Pancreas (tissue), 10 donors: ENCODE measurements at places on chromosomes 12 and 14. TPM values are rescaled to one million over a fixed set of nuclear protein-coding genes. Genes with fewer than 3 reads are reported as not detected.

GRCh38 chr12:31218203-31219025, 107.5 kb downstream of the SINHCAF start:
- peak; percentile 16 for DNase-seq
- H3K36me3 ChIP-seq: no peaks in the 10 kb centered on the region
- no peak overlapping the region for H3K27ac ChIP-seq
- no peak overlapping the region for H3K4me3 ChIP-seq
- no peaks in the 10 kb centered on the region for H3K4me1 ChIP-seq

DNA sequence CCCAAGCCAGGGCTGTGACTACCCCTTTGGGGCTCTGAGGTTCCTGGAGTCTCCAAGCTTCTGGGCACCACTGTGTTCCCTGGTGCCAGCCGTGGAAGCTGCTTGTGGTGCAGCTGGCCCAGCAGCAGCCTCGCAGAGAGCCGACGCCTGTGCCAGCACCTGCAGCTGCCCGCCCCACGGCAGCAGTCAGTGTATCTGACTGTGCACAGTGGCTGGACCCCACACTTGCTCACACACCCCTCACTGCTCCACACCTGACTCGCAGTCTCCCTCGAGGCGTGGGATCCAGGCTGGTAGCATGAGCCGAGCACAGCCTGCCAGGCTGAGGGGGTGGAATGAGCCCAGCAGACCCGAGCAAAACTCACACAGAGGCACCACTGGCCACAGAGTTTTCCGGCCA, 325.2 kb downstream of the PCNX1 start:
- no peaks in the 10 kb centered on the region for H3K4me1 ChIP-seq
- no peaks in the 10 kb centered on the region for H3K36me3 ChIP-seq
- no peaks in the 10 kb centered on the region for H3K27me3 ChIP-seq
- H3K27ac ChIP-seq: no peak overlapping the region
- no peak overlapping the region for H3K4me3 ChIP-seq

GRCh38 chr14:35406506-35407305, 2.2 kb upstream of the NFKBIA start:
- DNase-seq: peak; percentile 48
- no peak overlapping the region for H3K4me3 ChIP-seq
- H3K27ac ChIP-seq: no peak overlapping the region
- no peaks in the 10 kb centered on the region for H3K27me3 ChIP-seq

DNA sequence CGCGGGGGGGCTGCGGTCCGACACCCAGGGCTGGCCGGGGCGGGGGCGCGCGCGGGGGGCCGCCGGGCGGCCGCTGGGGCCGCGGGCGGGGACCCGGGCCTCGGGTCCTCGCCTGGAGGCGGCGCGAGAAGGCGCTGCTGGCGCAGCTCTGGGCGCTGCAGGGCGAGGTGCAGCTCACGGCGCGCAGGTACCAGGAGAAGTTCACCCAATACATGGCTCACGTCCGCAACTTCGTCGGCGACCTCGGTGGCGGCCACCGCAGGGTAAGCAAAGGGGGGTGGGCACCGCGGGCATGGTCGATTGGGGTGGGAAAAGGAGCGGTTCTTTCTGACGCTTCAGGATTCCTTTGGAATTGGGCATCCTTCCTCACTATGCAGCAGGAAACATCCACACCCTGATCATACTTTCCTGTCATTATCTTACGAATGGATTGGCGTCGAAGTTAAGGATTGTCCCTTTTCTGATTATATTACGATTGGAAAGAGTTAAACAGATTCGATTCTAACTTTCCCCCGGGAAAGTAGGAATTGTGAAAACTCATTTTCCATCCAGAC, 798 bp downstream of the PDZRN4 start:
- H3K27ac ChIP-seq: no peak overlapping the region
- H3K27me3 ChIP-seq: no peaks in the 10 kb centered on the region
- peak overlapping the region; percentile 32 for H3K4me3 ChIP-seq
- DNase-seq: no peak

DNA sequence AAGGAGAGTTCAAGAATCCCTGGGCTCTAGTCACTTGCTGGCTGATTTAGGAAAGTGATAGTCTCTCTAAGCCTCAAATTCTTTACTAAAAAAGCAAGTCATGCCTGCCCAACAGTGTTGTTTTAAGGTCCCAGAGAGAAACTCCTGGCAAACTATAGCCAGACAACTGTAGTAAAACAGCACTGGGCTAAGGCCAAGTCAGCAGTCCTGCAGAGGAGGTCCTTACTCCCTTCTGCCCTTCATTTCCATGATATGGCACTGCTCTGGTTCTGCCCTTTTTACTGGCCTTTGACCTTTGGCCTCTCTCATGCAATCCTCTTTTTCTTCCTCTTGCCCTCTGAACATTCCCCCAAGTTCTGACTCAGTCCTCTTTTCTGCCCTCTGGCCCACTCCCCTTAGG, 74.9 kb downstream of the VWF start:
- H3K27me3 ChIP-seq: no peaks in the 10 kb centered on the region
- no peak for DNase-seq
- no peaks in the 10 kb centered on the region for H3K4me1 ChIP-seq
- no peaks in the 10 kb centered on the region for H3K36me3 ChIP-seq
- no peak overlapping the region for H3K4me3 ChIP-seq

- H3K27ac ChIP-seq: no peak overlapping the region
- H3K27me3 ChIP-seq: no peaks in the 10 kb centered on the region
Measured at GRCh38 chr12:101769865-101770264, 30.6 kb upstream of the SYCP3 start.

GRCh38 chr12:89352242-89352491, 134 bp downstream of the DUSP6 start:
- H3K27me3 ChIP-seq: no peaks in the 10 kb centered on the region
- H3K27ac ChIP-seq: peak overlapping the region; percentile 100
- H3K36me3 ChIP-seq: no peaks in the 10 kb centered on the region
- no peak for DNase-seq
- H3K4me1 ChIP-seq: peaks cover 22% of the 10 kb centered on the region
- H3K4me3 ChIP-seq: peak overlapping the region; percentile 74

GRCh38 chr12:90233168-90234100, 524.8 kb upstream of the ATP2B1 start:
- no peak overlapping the region for H3K4me3 ChIP-seq
- no peak overlapping the region for H3K27ac ChIP-seq
- H3K4me1 ChIP-seq: no peaks in the 10 kb centered on the region
- no peaks in the 10 kb centered on the region for H3K27me3 ChIP-seq
- no peaks in the 10 kb centered on the region for H3K36me3 ChIP-seq

DNA sequence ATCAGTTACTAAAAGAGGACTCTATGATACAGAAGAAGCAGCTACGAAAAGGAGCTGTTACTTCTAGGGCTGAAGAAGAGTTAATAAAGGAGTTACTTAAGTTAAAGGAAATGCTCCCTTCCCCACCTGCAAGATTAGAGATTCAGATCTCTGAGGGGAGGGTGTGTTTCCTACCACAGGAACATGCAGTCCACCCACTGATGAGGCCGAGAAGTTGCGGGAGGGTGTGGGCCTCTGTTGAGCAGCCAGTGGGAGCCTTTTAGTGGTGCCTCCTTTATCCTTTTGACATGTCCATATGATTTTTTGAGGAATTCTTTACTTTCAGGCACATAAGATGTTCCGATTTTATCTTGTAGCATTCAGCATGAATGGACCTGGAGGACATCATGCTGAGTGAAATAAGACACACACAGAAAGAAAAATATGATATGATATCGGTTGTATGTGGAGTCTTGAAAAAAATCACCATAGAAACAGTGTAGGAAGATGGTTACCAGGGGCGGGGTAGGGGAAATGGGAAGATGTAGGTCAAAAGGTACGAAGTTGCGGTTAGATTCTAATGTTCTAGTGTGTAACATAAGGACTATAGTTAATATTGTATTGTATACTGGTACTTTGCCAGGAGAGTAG, 4.4 kb upstream of the M6PR start:
- H3K4me3 ChIP-seq: no peak overlapping the region
- no peaks in the 10 kb centered on the region for H3K4me1 ChIP-seq
- no peaks in the 10 kb centered on the region for H3K27me3 ChIP-seq
- H3K27ac ChIP-seq: no peak overlapping the region
- no peak for DNase-seq

DNA sequence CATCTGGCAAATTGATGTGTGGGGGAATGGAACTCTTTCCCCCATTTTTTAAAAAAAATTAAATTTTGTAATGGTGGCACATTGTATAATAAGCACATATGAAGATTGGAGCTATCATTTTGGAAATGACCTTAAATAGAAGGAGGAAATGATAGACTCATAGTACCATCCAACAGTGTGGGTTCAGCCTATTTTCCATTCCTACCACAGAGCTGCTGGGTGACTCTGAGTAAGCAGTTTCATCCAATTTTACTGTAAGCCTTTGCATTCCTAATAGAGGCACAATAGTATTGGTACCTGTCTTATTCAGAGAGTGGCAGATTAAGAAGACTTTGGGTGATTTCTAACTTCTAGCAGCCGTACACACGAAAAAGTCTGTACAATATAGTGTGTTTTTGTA, 304.5 kb downstream of the RAD51B start:
- H3K27ac ChIP-seq: no peak overlapping the region
- H3K4me3 ChIP-seq: no peak overlapping the region
- no peak for DNase-seq
- H3K4me1 ChIP-seq: no peaks in the 10 kb centered on the region
- no peaks in the 10 kb centered on the region for H3K27me3 ChIP-seq

DNA sequence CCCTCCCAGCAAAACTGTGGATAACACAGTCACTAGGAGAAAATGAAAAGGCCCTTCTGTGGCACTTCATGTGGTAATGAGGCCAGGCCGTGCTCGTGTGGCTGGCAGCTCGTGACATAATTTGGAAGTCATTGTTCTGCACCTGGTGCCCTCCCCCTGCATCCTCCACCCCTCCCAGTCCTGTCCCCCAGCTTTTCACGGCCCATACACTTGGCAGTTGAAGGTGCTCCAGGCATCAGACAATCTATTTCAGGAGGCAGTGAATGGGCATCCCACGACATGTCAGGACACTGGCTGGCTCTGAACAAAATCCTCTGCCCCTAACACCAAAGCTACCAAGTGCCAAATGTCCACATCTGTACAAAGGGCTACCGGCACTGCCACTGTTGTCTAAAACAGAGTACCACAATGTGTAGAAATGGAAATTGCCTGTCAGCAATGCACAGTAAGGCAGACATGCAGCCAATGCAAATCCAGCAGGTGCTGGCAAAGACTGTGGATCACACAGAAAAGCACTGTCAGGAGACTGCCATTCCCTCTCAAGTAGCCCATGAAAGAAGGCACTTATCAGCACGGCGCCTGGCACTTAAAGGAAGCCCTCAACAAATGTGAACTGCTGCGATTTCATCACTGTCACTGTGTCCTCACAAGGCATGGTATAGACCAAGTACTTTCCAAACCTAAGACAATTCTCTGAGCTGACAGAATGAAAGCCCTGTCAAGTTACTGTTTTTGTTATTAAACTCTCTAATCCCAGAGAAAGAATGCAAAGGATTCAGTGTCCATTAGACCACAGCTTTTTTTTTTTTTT, 39.1 kb downstream of the CORO1C start:
- H3K27ac ChIP-seq: no peak overlapping the region
- no peak for DNase-seq
- peaks cover 28% of the 10 kb centered on the region for H3K4me1 ChIP-seq
- no peaks in the 10 kb centered on the region for H3K27me3 ChIP-seq
- no peaks in the 10 kb centered on the region for H3K36me3 ChIP-seq
- no peak overlapping the region for H3K4me3 ChIP-seq

- no peaks in the 10 kb centered on the region for H3K36me3 ChIP-seq
- no peaks in the 10 kb centered on the region for H3K27me3 ChIP-seq
- no peaks in the 10 kb centered on the region for H3K4me1 ChIP-seq
- H3K27ac ChIP-seq: no peak overlapping the region
- no peak overlapping the region for H3K4me3 ChIP-seq
Measured at GRCh38 chr14:33655421-33655820, 295.5 kb downstream of the EGLN3 start.

DNA sequence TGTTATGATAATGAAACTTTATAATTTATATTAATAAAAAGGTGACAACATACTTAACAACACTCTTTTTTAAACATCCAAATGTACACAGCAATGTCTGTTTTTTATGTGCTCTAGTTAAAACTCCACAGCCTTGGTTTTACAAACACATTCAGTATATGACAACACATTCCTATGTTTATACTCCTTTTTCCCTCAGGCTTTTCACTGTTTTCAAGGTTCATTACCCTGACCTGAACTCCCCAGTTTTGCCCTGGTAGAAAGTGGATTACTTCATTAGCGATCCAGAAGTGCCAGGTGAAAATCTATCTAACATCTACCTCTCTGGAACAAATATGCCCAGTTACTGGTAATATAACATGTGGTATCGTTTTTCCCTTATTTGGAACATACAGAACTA, 340.2 kb upstream of the DDHD1 start:
- DNase-seq: no peak
- H3K27ac ChIP-seq: no peak overlapping the region
- no peaks in the 10 kb centered on the region for H3K27me3 ChIP-seq
- no peak overlapping the region for H3K4me3 ChIP-seq

- no peak overlapping the region for H3K27ac ChIP-seq
- peaks cover 6% of the 10 kb centered on the region for H3K36me3 ChIP-seq
- H3K4me3 ChIP-seq: no peak overlapping the region
- H3K27me3 ChIP-seq: no peaks in the 10 kb centered on the region
- no peaks in the 10 kb centered on the region for H3K4me1 ChIP-seq
- DNase-seq: no peak
Measured at GRCh38 chr12:98730412-98730811, 85.3 kb downstream of the APAF1 start.

- no peak overlapping the region for H3K4me3 ChIP-seq
- H3K27ac ChIP-seq: no peak overlapping the region
- DNase-seq: no peak
Measured at GRCh38 chr12:95674631-95675030, 115.9 kb downstream of the NTN4 start.

DNA sequence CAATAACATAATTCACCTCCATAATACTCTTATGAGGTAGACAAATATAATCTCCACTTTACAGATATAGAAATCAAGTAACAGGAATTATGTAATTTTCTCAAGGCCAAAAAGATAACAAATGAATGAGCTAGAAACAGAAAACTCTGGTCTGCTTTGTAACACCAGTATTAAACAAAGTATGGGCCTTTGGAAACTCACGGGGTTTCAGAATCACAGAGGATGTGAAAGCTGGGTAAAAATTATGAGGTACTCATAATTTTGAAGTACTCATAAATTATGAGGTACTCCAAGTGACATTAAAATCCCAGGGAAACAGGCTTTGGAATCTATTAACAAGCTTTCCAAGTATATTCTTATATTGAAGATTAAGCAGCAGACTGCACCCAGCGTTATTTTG, 140.2 kb downstream of the MED13L start:
- no peaks in the 10 kb centered on the region for H3K36me3 ChIP-seq
- no peak for DNase-seq
- H3K4me3 ChIP-seq: no peak overlapping the region
- H3K4me1 ChIP-seq: peaks cover 23% of the 10 kb centered on the region
- H3K27ac ChIP-seq: no peak overlapping the region

The HEATR5A gene
- 15.9 TPM for total RNA-seq

The STK38L gene
- total RNA-seq: 49.9 TPM

The CIROP gene
- not detected for total RNA-seq

The CDCA3 gene
- total RNA-seq: 0.23 TPM

The AJUBA gene
- 15.0 TPM for total RNA-seq

The NKX2-1 gene
- not detected for total RNA-seq

The AKAP6 gene
- 2.2 TPM for total RNA-seq
